ENCODE measurements at places on chromosomes 3 and 15.

GRCh38 chr3:37243820-37244748, 69.7 kb upstream of the LRRFIP2 start:
- peak; percentile 31 for DNase-seq

GRCh38 chr15:48644467-48644826, 1.1 kb downstream of the FBN1 start:
- no peak for DNase-seq

GRCh38 chr15:62417439-62417838, 252.4 kb upstream of the C2CD4B start:
- no peak for DNase-seq

- DNase-seq = no peak
Measured at GRCh38 chr15:49848282-49848724, 227.5 kb downstream of the DTWD1 start.

GRCh38 chr3:69005071-69005790, 8.3 kb downstream of the EOGT start:
- DNase-seq = no peak

DNA sequence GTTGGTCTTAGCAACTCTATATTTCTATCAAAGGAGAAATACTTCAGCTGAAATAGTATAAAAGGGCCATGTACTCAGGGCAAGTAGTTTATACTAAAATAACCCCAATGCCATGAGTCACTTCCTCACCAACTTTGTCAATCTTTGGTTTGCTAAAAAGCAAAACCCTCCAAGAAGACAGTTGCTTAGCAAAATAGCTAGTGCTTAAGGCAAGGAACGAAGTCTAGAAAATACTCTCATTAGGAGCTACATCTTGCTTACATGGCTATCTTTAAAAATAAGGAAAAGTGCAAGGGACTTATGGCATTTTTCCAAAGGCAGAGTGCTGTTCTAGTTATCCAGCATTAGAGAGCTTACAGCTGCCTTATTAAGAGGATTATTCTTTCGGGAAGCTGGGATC, 28.4 kb downstream of the P3H2 start:
- DNase-seq = no peak

DNA sequence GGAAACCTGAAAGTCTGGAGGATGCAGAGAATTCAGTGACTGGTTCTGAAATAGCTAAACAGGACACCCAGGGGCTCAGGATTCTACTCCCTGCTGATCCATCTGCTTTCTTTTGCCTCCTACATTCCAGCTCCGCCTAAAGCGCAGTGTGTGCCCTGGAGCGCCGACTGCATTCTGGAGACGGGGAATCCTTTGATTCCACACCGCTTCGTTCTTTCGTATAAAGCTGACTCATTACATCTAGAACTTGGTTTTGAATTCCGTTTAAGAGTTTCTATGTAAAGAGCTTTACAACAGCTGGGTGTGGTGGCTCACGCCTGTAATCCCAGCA, 61.8 kb downstream of the SENP2 start:
- no peak for DNase-seq

GRCh38 chr3:129121792-129122411, at the start of gene RAB43:
TSS of gene RAB43 (minus strand) at chr3:129121804. CDS start at chr3:129121489, 315 bp downstream.
- peak; percentile 84 for DNase-seq

DNA sequence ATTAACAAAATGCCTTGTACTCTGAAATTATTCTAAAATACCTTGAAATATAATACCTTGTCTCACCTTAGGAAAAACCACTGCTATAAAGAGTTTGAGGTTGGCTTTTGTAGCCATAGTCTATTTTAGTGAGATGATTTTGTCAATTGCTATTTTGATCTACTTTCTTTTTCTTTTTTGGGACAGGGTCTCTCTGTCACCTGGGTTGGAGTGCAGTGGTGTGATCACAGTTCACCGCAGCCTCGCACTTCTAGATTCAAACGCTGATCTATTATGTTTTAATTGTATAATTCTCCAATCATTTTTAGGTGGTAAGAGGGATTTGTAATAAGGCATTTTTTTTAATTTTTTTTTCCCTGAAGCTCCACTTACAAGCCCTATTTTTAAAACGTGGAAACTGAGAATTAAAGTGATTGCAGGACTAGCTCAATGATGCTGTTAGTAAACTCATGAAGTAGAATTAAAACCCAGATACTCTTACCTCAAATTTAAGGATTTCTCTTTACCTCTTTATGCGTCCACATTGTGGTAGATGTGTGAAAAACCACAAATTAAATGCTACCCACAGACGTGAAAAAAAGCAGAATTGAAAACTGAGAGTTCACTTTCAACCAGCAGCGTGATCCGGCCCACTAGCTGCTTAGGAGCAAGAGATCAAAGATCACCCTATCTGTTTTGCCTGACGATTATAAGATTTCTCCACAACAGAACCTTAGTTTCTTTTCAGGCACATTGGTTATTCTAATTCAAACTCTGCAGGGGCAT, 384.2 kb downstream of the CGGBP1 start:
- no peak for DNase-seq
